ENCODE measurements at places on chromosomes 3 and 15.

- no peak for DNase-seq
These were observed 48.2 kb downstream of the ANXA2 start for GRCh38 chr15:60349589-60349988.

DNA sequence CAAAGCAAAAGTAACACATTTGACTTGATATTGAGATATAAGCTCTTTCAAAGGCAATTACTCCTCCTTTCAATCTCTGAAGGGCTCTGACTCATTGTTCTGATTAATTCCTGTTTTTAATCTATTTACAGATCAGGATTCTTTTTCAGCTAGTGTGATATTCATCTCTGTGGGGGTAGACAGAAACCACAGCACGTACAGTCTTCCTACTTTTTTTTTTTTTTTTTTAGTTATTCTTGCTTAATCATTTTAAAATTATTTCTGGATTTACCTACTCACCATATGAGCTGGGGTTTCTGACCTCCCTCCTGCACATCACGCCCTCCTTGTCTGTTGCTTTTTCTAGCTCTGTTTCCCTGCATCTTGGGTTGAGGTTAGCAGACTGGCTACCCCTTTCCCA, 1.4 kb downstream of the CNTN3 start:
- DNase-seq, result peak; percentile 53

GRCh38 chr3:144737281-144737680, 765.7 kb downstream of the DIPK2A start:
- DNase-seq, result no peak

- DNase-seq, result no peak
These were observed 25.1 kb downstream of the NBEAL2 start for GRCh38 chr3:47004369-47005211.

DNA sequence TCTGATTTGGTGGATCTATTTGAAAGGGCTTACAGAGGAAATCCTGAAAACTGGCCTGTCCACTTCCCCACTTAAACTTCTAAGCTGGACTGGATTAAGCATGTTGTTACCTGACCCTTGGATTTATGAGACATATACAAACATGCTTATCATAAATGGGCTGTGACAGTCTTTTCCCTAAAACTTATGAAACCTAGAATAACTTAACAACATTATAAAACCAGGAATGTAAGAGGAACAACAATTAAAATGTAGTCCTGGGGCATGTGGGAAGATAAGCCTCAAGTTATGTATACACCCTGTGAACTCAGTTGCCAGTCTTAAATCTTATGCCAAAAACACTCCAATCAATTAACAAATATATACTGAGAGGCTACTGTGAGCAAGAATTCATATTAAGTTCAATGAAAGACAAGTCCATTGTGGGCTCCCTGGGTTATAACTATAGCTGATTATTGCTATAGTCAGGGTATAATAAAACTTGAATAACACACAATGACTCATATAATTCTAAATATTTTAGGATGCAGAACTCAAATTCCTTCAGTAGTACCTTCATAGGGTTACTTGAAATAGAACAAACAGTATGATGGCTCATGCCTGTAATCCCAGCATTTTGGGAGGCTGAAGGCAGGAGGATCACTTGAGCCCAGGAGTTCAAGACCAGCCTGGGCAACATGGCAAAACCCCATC, 87.2 kb upstream of the PPIB start:
- DNase-seq, result peak; percentile 40

- DNase-seq, result peak; percentile 48
These were observed 21.4 kb upstream of the ESYT3 start for GRCh38 chr3:138412821-138413551.

- DNase-seq, result peak; percentile 36
These were observed 65.6 kb downstream of the ZNF609 start for GRCh38 chr15:64525828-64526530.

GRCh38 chr3:55169161-55169560, 241.3 kb upstream of the LRTM1 start:
- no peak for DNase-seq
